Mononuclear cell (primary cell): ENCODE measurements at places on chromosomes 1 and 21. TPM values are rescaled to one million over a fixed set of nuclear protein-coding genes. Genes with fewer than 3 reads are reported as not detected.

Gene ZBTB40
- total RNA-seq, result 14.8 TPM

Gene AK2
- 29.1 TPM for total RNA-seq

Gene LCK
- total RNA-seq, result 112 TPM

Gene ALG14
- total RNA-seq, result 0.21 TPM

Gene CTH
- total RNA-seq, result 1.8 TPM

Gene NOS1AP
- under 0.01 TPM for total RNA-seq

Gene ELAPOR1
- 5.6 TPM for total RNA-seq

Gene CD2
- total RNA-seq, result 110 TPM

Gene UROD
- 21.7 TPM for total RNA-seq

Gene OR2T35
- 0.42 TPM for total RNA-seq

Gene CFHR4
- total RNA-seq, result not detected

Gene DONSON
- 7.5 TPM for total RNA-seq

Gene FCRLB
- total RNA-seq, result 1.0 TPM

Gene APCS
- total RNA-seq, result not detected
